ENCODE measurements at places on chromosomes 16 and 17. TPM values are rescaled to one million over a fixed set of nuclear protein-coding genes. Genes with fewer than 3 reads are reported as not detected.

The TBC1D3B gene
- 3.5 TPM for total RNA-seq

The IL32 gene
- total RNA-seq, result 7.6 TPM

The NPIPB6 gene
- 26.7 TPM for total RNA-seq

GRCh38 chr16:75112734-75113491 is 3.7 kb downstream of the LDHD start:
- DNase-seq, result no peak

DNA sequence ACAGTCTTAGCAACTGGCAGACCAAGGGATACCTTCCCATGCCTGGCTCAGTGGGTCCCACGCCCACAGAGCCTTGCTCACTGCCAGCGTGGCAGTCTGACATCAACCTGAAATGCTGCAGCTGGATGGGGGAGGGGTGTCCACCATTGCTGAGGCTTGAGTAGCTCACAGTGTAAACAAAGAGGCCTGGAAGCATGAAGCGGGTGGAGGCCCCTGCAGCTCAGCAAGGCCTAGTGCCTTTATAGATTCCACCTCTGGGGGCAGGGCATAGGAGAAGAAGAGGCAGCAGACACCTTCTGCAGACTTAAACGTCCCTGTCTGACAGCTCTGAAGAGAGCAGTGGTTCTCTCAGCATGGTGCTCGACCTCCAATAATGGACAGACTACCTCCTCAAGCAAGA is 263.2 kb downstream of the KIF2B start:
- DNase-seq, result no peak

DNA sequence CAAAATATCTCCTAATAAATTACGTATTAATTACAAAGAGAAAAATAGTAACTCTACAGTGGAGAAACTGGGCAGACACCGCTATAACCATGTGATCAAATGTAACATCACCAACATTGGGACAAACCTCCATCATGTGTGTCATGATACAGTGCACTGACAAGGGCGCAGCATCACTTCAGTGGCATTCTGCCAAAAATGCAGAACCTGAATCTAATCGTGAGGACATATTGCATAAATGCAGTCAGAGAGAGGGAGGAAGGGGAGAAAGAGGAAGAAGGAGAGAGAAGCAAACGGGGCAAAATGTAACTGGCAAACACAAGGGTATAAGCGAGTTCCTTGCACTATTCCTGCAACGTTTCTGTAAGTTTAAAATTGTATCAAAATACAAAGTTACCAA is 74.2 kb upstream of the MARCHF10 start:
- DNase-seq, result no peak

Measured in fibroblast of the aortic adventitia (primary cell).